ENCODE measurements at places on chromosomes 4 and X. TPM values are rescaled to one million over a fixed set of nuclear protein-coding genes. Genes with fewer than 3 reads are reported as not detected.

Gene CWH43
- not detected for total RNA-seq

Gene CXCL13
- total RNA-seq, result not detected

Gene SMIM43
- total RNA-seq, result not detected

Gene SEPTIN6
- total RNA-seq, result 257 TPM

Gene PABPC5
- not detected for total RNA-seq

Gene SPATA4
- total RNA-seq, result not detected

DNA sequence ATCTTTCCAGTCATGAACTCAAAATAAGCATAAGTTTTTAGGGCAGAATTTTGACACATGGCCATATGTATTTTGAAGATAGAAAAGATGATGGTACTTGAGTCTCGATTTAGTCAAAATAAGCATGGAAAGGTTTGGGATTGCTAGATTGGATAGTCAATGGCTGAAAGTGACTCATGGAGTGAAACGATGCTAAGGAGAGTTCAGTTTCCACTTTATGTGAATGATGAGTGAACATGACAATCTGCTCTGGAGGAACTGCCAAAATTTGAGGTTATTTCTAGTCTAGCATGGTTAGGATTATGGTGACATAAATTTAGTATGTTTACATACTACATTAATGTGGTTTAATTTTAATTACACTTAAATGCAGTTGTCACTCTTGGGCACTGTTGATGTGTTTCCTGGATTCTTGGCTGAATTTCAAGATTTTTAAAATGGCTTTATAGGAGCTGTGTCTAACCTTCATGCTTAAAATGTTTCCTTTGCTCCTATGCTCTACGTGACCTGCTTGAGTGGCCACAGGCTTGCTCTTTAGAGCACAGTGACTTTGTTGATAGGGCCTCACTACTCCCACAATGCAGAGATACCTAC is 17.1 kb downstream of the DDX3X start:
- H3K4me1 ChIP-seq, result peaks cover 16% of the 10 kb centered on the region
- DNase-seq, result no peak
- no peaks in the 10 kb centered on the region for H3K27me3 ChIP-seq
- no peak overlapping the region for H3K27ac ChIP-seq
- peaks cover 18% of the 10 kb centered on the region for H3K36me3 ChIP-seq

- peaks cover 17% of the 10 kb centered on the region for H3K27me3 ChIP-seq
- no peak overlapping the region for H3K27ac ChIP-seq
- no peak overlapping the region for H3K4me3 ChIP-seq
- DNase-seq, result no peak
Measured at GRCh38 chrX:102711872-102712215, 404 bp upstream of the GPRASP2 start.

GRCh38 chr4:103996637-103997036 is 276.9 kb upstream of the TACR3 start:
- H3K4me3 ChIP-seq, result no peak overlapping the region
- H3K36me3 ChIP-seq, result no peaks in the 10 kb centered on the region
- no peaks in the 10 kb centered on the region for H3K4me1 ChIP-seq
- no peaks in the 10 kb centered on the region for H3K27me3 ChIP-seq

GRCh38 chr4:11297201-11297600 is 131.5 kb downstream of the HS3ST1 start:
- H3K27ac ChIP-seq, result no peak overlapping the region
- no peaks in the 10 kb centered on the region for H3K36me3 ChIP-seq
- H3K4me1 ChIP-seq, result no peaks in the 10 kb centered on the region

GRCh38 chr4:123603165-123603564 is 206.6 kb downstream of the SPRY1 start:
- peaks cover 17% of the 10 kb centered on the region for H3K36me3 ChIP-seq
- no peak overlapping the region for H3K4me3 ChIP-seq
- no peaks in the 10 kb centered on the region for H3K27me3 ChIP-seq
- H3K27ac ChIP-seq, result no peak overlapping the region
- no peak for DNase-seq

GRCh38 chr4:142272452-142272851 is 573.6 kb downstream of the INPP4B start:
- H3K27me3 ChIP-seq, result no peaks in the 10 kb centered on the region
- no peak overlapping the region for H3K4me3 ChIP-seq
- peaks cover 7% of the 10 kb centered on the region for H3K4me1 ChIP-seq
- peaks cover 38% of the 10 kb centered on the region for H3K36me3 ChIP-seq

GRCh38 chrX:13747836-13748235 is 13.3 kb downstream of the OFD1 start:
- H3K4me1 ChIP-seq, result peaks cover 16% of the 10 kb centered on the region
- peaks cover 19% of the 10 kb centered on the region for H3K36me3 ChIP-seq
- no peaks in the 10 kb centered on the region for H3K27me3 ChIP-seq
- no peak overlapping the region for H3K27ac ChIP-seq
- DNase-seq, result no peak
- no peak overlapping the region for H3K4me3 ChIP-seq

GRCh38 chrX:109036624-109037023 is 300.3 kb upstream of the IRS4 start:
- H3K36me3 ChIP-seq, result no peaks in the 10 kb centered on the region
- no peaks in the 10 kb centered on the region for H3K27me3 ChIP-seq
- no peaks in the 10 kb centered on the region for H3K4me1 ChIP-seq
- H3K4me3 ChIP-seq, result no peak overlapping the region
- DNase-seq, result no peak
- H3K27ac ChIP-seq, result no peak overlapping the region

GRCh38 chr4:38322714-38323113 is 341.3 kb upstream of the KLF3 start:
- DNase-seq, result no peak
- no peak overlapping the region for H3K4me3 ChIP-seq
- H3K4me1 ChIP-seq, result peaks cover 29% of the 10 kb centered on the region
- H3K27me3 ChIP-seq, result no peaks in the 10 kb centered on the region

- H3K36me3 ChIP-seq, result no peaks in the 10 kb centered on the region
- no peaks in the 10 kb centered on the region for H3K27me3 ChIP-seq
- H3K4me3 ChIP-seq, result no peak overlapping the region
- H3K27ac ChIP-seq, result no peak overlapping the region
- no peaks in the 10 kb centered on the region for H3K4me1 ChIP-seq
Measured at GRCh38 chrX:22202251-22202650, 70.5 kb upstream of the CBLL2 start.

GRCh38 chrX:96971812-96972211 is 88.1 kb downstream of the RPA4 start:
- H3K36me3 ChIP-seq, result peaks cover 14% of the 10 kb centered on the region
- no peak overlapping the region for H3K27ac ChIP-seq
- H3K4me3 ChIP-seq, result no peak overlapping the region
- no peaks in the 10 kb centered on the region for H3K27me3 ChIP-seq
- no peak for DNase-seq
- H3K4me1 ChIP-seq, result no peaks in the 10 kb centered on the region

GRCh38 chr4:71236226-71236625 is 102.6 kb upstream of the SLC4A4 start:
- no peak for DNase-seq
- no peaks in the 10 kb centered on the region for H3K36me3 ChIP-seq
- no peak overlapping the region for H3K4me3 ChIP-seq
- H3K27ac ChIP-seq, result no peak overlapping the region
- no peaks in the 10 kb centered on the region for H3K4me1 ChIP-seq

DNA sequence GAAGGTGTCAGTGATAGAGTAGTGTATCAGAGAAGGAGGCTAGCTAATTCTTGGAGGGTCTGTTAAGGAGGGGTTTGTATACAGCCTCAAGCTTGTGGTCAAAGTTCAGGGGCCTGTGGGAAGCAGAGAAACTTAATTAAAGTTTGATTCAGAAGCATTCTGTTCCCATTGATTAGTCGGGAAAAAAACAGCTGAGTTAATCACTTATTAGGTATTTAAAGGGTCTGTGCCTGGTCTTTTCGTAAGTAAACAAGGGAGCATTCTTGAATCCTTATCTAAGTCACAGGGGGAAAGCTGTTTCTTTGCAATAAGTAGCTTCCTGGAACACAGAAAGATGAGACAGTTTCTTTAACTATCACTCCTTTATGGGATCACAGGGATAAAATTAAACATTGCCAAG is 492.1 kb downstream of the PCDH10 start:
- no peaks in the 10 kb centered on the region for H3K27me3 ChIP-seq
- DNase-seq, result no peak
- no peaks in the 10 kb centered on the region for H3K4me1 ChIP-seq
- H3K4me3 ChIP-seq, result no peak overlapping the region
- no peak overlapping the region for H3K27ac ChIP-seq

GRCh38 chrX:9919632-9920172 is 47.5 kb upstream of the CLDN34 start:
- DNase-seq, result no peak
- H3K36me3 ChIP-seq, result no peaks in the 10 kb centered on the region
- no peak overlapping the region for H3K4me3 ChIP-seq
- no peaks in the 10 kb centered on the region for H3K4me1 ChIP-seq
- H3K27me3 ChIP-seq, result peaks cover 12% of the 10 kb centered on the region

- H3K27me3 ChIP-seq, result no peaks in the 10 kb centered on the region
- H3K27ac ChIP-seq, result peak overlapping the region; percentile 50
- peaks cover 27% of the 10 kb centered on the region for H3K4me1 ChIP-seq
- H3K4me3 ChIP-seq, result no peak overlapping the region
- peaks cover 27% of the 10 kb centered on the region for H3K36me3 ChIP-seq
- no peak for DNase-seq
Measured at GRCh38 chr4:7829652-7830580, 109.7 kb downstream of the AFAP1 start.

DNA sequence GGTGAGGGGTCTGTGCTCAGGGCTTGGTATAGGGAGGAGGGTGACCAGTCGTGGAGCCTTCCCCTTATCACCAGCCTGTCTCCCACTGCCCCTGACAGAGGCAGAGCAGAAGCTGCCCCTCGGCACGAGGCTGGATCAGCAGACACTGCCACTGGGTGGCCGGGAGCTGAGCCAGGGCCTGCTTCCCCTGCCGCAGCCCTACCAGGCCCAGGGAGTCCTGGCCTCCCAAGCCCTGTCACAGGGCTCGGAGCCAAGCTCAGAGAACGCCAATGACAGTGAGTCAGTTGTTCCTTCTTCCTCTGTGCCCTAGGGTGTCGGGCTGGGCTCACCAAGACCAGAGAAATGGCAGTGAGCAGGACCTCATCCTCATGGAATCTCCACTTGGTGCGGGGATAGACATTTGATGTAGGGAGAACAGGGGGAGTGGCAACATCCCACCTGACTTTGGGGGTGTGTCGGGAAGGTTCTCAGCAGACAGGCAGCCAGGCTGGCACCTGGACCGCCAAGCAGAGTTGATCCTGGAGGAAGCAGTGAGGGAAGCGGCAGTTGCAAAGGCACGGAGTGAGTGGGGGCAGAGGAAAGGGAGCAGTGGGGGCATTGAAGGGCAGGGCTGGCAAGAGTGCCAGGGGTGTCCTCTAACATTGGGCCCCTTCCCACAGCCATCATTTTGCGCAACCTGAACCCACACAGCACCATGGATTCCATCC is 14.3 kb upstream of the UBA1 start:
- no peak for DNase-seq
- H3K4me3 ChIP-seq, result no peak overlapping the region
- no peak overlapping the region for H3K27ac ChIP-seq
- H3K4me1 ChIP-seq, result peaks cover 4% of the 10 kb centered on the region

DNA sequence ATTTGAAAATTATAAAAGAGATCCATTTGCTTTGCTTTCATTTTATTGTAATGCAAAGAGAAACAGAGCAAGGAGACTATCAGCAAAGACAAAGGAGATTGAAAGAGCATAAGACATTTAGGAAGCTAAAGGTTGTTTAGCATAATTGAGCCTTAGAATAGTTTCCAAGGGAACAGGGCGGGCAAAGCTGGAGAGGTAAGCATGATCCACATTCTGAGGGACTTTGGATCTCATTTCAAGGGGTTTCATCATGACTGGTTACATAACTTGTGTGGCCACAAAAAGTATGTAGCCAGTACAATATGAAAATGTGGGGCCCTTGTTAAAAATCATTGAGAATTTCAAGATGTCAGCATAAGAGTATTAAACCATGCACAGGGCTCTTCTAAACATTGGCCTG is 406.5 kb downstream of the RPA4 start:
- no peaks in the 10 kb centered on the region for H3K27me3 ChIP-seq
- no peak for DNase-seq
- no peak overlapping the region for H3K27ac ChIP-seq
- no peaks in the 10 kb centered on the region for H3K36me3 ChIP-seq
- H3K4me3 ChIP-seq, result no peak overlapping the region
- no peaks in the 10 kb centered on the region for H3K4me1 ChIP-seq

GRCh38 chrX:41377624-41378023 is 43.7 kb downstream of the DDX3X start:
- no peaks in the 10 kb centered on the region for H3K4me1 ChIP-seq
- no peak overlapping the region for H3K27ac ChIP-seq
- H3K27me3 ChIP-seq, result no peaks in the 10 kb centered on the region

DNA sequence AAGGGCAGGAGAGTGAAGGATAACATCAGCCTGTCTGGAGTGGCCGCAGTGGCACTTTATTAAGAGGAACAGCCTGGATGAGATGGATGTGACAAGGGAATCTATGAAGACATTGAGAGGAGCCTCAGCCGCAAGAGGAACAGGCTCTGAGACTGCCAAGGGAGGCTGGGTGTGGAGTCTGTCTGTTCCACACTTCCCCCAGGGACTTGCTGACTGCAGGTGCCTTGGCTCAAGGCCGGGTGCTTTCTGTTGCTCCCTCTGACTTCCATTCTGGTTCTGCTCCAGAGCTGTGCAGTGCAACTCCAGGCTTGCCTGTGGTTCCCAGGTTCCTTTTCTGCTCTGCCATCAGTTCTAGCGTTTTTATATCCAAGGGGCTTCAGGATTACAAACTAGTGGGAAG is 54.6 kb downstream of the FRMPD3 start:
- H3K36me3 ChIP-seq, result no peaks in the 10 kb centered on the region
- no peaks in the 10 kb centered on the region for H3K4me1 ChIP-seq
- no peak overlapping the region for H3K27ac ChIP-seq
- no peak for DNase-seq

DNA sequence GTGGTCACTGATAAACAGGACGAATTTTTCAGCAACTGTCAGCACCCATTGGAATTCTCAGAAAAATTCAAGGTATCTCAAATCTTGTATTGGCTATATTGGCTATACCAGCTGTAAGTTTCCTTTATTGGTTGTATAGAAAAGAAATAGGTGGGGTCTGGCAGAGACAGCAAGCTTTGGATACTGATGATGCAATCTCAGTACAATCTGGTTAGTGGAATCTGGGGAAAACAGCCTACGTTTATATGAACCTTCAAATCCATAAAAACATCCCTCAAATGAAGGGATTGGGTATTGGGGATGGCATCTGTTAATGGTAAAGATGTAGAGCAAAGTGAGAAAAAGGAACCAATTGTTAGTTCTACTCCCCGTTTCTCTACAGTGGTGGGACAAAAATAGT is 76.4 kb upstream of the MBNL3 start:
- DNase-seq, result no peak
- H3K27ac ChIP-seq, result no peak overlapping the region
- H3K4me1 ChIP-seq, result no peaks in the 10 kb centered on the region
- no peak overlapping the region for H3K4me3 ChIP-seq

DNA sequence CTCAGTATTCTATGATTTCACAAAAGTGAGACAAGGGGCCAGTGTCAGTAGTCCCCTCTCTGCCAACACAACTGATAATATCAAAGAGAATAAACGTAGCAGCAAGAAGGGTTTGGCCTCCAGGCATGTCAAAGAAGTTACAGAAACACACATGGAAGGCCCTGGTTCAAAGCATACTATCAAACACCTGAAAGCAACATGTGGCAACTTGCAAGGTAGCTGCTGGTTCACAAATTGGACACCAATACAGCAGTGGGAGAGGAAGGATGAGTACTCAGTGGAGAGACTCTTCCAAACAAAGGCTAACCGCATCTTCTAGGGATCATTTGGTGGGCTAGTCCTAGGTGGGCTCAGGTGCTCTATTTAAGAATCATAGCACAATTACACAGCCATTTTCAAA is 74.9 kb upstream of the MAOA start:
- no peaks in the 10 kb centered on the region for H3K36me3 ChIP-seq
- no peak for DNase-seq
- H3K4me1 ChIP-seq, result no peaks in the 10 kb centered on the region
- H3K27me3 ChIP-seq, result no peaks in the 10 kb centered on the region
- no peak overlapping the region for H3K4me3 ChIP-seq
- no peak overlapping the region for H3K27ac ChIP-seq

Measured in activated naive CD8-positive, alpha-beta T cell treated with anti-CD3 and anti-CD28 coated beads, Interleukin-2, amount 10 ng/mL, durations not matched to agents 7 days and 5 days (primary cell).